ENCODE measurements at places on chromosomes 2 and 18. TPM values are rescaled to one million over a fixed set of nuclear protein-coding genes. Genes with fewer than 3 reads are reported as not detected.
A peak's percentile ranks its signal among the peaks of the same experiment; 100 is the strongest.

DNA sequence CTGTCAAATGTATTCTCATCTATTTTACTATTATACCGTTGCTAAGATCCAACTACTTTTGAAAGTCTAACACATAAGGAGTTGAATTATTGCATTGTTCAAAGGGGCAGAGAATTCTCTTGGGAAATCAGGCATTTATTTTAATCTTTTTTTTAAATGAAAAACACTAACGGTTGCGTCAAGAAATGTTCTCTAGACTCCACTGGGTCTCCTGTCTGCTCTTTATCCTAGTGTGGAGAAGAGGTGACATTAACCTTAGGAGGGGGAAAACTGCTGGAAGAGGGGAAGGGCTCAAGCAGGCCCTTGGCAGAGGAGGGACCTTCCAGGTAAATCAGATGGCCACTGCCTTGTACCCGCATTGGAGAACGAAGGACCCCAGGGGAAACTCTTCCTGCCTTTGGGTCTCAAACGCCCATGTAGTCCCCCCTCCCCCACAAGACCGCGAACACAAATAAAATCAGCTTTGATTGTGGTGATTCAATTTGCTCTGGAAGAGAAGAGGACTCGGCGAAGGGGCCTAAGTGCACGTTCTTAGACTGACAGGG is 1.1 kb upstream of the APCDD1 start:
- no peak for DNase-seq

DNA sequence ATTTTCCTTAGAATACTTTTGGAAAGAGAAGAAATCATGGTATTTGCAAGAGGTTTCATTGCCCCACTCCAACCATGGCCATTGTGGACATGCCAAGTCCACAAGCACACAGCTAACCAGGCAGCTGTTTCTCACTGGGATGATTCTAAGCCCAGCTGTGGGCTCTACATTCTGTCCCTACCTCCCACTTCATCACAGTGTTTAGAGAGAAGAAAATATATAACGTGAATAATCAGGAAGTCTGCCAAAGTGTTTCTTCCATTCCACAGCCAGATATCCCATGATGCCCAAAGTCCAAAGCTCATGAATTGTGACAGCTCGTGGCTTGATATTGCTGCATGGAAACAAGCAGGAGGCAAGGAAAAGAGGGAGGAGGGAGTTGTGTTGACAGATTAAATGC is 433.7 kb upstream of the GYPC start:
- DNase-seq: no peak

DNA sequence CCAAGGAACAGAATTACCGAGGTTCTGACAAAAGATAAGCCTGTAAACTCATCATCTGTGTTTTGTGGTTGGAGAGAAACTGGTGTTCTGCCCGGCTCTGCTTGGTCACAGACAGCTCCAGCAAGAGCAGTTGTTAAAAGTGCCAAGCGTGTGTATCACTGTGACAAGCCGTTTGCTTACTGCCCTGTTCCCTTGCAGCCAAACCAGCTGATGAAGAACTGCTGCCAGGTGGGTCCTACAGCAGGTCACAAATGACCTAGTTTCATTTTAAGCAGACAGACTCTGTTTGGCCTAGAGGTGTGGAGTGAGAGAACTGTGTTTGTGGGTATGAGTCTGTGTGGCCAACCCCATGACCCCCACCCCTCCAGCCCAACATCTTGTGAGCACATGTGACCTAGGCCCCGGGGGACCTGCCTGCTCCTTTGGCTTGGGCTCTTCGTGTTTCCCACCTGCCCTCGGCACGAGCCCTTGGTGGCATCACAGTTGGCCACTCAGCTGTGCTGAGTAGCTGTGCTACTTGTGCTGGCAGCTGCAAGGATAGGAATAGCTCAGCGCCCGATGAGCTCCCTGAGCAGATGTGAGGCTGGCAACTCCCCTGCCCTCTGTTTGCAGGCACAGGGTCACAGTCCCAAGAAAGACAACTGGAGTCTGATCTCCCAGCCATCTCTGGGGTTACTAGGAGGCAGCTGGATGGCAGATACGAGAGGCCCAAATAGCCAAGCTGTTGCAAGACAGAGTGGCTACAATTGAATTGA is 9.7 kb downstream of the OXER1 start:
- DNase-seq: no peak

- no peak for DNase-seq
Observed at GRCh38 chr18:58492891-58493469, 135.9 kb downstream of the ALPK2 start.

DNA sequence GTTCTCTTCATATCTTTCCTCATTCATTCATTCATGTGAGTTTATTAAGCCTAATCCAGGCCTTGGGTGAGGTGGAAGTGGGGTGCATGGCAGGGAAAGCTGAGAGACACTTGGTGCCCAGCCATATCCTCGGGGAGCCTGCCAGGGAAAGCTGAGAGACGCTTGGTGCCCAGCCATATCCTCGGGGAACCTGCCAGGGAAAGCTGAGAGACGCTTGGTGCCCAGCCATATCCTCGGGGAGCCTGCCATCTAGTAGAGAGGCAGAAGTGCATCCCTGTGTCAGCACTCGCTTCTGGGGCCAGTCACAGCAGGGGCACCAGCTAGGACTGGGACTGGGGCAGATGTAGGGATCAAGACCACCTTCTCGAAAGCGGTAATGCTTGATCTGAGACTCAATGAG is 39.4 kb downstream of the DDX18 start:
- DNase-seq: no peak

DNA sequence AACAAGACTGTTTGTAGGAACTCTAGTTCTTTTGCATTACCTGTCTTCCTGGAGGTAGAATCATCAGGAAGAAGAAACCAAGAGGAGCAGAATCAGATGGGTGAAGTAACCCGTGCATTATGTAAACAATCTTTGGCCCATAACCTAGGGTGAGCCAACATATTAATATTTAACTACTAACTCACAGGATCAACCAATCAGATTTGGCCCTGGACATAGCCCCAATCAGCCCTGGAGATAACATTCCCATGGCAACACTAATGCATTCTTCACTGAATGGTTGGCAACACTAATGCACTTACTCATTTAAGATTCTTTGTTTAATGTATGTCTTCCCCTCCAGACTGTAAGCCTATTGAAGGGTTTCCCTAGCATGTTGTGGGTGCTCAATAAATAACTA is 72.0 kb upstream of the CTAGE1 start:
- peak; percentile 97 for DNase-seq

- DNase-seq: no peak
Observed at GRCh38 chr2:111617299-111618225, 266.4 kb downstream of the ANAPC1 start.

GRCh38 chr18:52343138-52343537 is 3.1 kb downstream of the DCC start:
- DNase-seq: no peak

- no peak for DNase-seq
Observed at GRCh38 chr2:242027676-242028450, 158.3 kb downstream of the RTP5 start.

DNA sequence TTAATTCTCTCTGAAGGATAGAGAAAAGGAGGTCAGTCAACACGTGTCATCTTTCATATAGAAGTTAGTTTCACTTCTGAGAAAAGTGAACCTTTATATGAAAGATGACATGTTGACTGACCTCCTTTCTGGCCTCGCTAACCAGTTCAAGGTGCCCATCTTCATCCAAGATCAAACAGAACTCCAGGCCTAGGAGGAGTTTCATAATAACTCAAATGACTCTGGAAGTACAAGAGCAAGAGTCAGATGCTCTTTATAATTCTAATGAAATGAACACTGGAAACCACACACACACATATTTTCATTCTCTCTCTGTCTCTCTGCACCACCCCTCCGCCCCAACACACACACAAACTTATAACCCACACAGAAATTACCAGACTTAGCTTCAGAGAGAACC is 16.3 kb downstream of the ANKRD44 start:
- DNase-seq: no peak

DNA sequence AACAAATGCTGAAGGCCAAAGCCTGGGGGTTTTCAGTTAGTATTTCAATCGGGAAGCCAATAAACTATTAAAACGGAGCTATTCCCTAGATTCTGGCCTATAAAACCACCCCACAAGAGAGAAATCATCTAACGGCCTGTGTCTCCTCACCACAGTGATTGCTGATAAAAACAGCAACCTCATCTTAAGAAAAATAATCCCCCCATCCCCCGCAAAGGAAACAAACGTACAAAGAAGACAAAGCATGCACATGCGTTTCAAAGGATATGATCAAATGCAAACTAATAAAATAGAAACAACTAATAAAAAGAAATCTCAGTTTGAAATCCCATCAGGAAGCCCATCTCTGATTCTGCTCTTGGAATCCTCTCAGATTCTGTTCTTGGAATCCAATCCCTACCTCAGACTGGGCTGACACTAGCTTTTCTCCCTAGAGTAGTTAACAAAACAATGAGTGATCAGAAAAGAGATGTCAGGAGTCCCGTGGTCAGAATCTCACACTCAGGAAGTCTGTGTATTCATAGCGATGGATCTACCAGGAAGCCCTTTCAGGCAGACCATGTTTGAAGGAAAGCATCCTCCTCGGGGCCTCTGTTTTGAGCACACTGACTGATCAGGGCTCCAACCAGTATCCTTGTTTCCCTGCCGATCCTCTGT is 150.7 kb downstream of the THADA start:
- no peak for DNase-seq

DNA sequence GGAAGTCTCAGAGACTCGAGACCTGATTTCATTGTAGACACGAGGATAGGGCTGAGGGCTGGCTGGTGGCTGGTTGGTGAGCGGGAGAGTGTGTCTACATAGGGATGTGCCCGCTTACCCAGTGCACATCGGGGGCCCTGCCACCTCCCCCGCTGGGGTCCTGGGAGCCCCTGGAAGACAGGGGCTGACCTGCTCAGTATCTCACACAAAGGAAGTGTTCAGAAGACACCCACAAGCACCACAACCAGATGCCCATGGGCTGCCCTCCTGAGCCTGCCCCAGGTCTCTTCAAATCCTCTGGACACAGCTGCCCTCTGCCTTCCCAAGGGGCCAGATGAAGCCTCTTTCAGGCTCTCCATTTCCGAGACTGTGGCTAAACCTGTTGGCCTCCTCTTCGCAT is 43.1 kb downstream of the MYCN start:
- DNase-seq: no peak

DNA sequence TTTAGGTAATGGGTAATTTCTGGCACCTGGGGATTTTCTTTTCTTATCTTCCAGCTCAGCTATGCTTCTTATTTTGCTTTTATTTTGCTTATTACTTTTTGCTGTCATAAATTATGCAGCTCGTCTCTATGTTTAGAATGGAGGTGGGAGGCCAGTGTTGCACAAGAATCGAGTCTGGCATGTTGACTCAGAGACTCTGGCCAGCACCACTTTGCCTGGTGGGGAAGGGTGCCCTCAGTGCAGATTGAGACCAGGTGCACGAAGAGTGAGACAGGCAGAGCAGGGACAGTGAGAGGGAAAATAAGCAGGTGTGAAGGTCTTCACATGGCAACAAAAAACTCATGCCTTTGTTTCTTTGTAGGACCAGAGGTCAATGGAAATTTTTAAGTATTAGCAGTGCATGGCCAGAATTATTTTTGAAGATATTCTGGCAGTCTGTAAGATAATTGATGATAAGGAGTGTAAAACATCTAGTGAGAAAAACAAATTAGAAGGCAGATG is 59.2 kb upstream of the SLC5A7 start:
- no peak for DNase-seq

DNA sequence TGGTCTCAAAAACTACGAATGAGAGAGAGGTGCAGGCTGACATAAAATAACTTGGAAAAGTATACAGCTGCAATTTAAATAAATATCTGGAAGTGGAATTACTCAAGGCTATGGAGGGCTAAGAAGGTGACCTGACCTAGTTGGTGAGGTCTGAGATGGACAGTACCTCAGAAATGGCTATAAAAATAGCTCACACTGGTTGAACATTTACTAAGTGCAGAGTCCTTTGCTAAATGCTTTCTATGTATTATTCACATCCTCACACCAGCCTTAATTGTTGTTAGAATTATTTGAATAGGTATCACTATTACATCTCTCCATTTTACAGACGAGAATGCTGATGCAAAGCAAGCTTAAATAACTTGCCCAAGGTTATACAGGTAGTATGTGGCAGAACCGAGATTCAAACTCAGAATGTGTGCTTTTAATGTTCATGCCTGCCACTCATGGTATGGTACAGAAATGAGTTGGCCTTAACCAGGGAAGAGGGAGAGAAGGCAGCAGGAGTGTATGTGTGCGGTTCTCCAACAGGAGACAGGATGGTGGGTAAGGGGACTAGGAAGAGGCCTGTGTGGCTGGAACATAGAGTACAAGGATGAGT is 37.4 kb downstream of the MRPL44 start:
- no peak for DNase-seq

- peak; percentile 54 for DNase-seq
Observed at GRCh38 chr2:15941481-15941850, 1.1 kb downstream of the MYCN start.

DNA sequence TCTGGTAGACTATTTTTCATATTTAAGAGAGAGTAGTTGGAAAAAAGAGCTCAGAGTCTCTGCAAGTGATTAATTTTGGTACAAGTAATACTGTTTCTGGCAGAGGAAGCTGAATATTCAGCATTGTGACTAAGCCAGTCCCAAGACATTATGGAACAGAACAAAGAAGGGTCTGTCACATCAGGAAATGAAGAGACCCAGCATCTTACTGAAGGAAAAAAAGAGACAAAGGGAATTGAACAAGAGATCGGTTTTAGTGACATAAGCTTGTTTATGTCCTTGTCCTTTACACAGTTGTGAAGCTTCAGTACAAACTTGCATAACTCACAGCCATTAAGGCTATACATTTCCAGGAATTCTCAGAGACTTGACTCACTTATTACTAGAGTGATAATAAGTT is 568.5 kb upstream of the SLC8A1 start:
- DNase-seq: no peak

DNA sequence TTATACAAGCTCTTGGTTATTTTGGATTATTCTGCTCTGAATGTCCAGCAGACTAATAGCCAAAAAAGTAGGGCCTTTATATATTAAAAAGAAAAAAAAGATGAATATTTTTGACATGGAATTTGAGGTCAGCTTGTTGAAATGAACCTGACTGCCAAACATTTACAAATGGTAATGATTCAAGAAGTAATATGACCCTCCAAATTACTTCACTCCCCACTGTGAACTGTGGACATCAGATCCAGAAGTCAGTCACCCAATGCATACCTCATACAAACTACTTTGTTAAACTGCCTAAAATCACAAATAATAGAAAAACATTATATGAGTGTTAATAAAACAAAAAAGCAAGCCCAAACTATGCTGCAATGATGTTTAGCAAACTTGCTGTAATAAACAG is 10.0 kb downstream of the EPG5 start:
- no peak for DNase-seq

The FAM228A gene
- 0.12 TPM for polyA plus RNA-seq

The FAM110C gene
- polyA plus RNA-seq: 20.0 TPM

The SPATA3 gene
- not detected for polyA plus RNA-seq

The CYBRD1 gene
- polyA plus RNA-seq: 25.5 TPM

The FECH gene
- polyA plus RNA-seq: 20.0 TPM

The SERPINB4 gene
- not detected for polyA plus RNA-seq

The NGEF gene
- polyA plus RNA-seq: 22.9 TPM

The CFAP53 gene
- 0.91 TPM for polyA plus RNA-seq

The LRRC30 gene
- polyA plus RNA-seq: not detected

The NCKAP1 gene
- polyA plus RNA-seq: 127 TPM
